ENCODE measurements at places on chromosomes 6 and 20. TPM values are rescaled to one million over a fixed set of nuclear protein-coding genes. Genes with fewer than 3 reads are reported as not detected.
A peak's percentile ranks its signal among the peaks of the same experiment; 100 is the strongest.

DNA sequence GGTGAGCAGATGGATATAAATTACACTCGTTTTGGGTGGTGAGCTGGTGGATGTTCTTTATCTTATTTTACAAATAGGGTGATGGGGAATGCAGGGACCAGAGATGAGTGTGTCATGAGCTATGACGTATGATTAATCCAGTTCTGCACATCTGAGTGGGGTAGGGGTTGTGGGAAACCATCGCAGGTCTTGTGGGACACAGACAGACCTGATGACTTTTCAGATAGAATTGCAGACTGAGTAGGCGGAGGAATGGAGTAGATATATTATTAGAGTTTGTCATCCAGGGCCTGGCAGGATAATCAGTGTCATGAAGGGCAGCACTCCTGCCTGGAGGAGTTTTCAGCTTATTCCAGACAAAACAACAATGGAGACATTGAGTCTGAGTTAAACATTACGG lies 12.9 kb upstream of the DSP start:
- H3K27ac ChIP-seq = no peak overlapping the region
- H3K36me3 ChIP-seq = no peaks in the 10 kb centered on the region
- no peak overlapping the region for H3K4me3 ChIP-seq

The KCNK15 gene
- total RNA-seq = 1.1 TPM

The LAMA4 gene
- total RNA-seq = not detected

- peak overlapping the region; percentile 96 for H3K4me3 ChIP-seq
- H3K36me3 ChIP-seq = peaks cover 43% of the 10 kb centered on the region
- H3K4me1 ChIP-seq = peaks cover 57% of the 10 kb centered on the region
- no peaks in the 10 kb centered on the region for H3K27me3 ChIP-seq
- H3K27ac ChIP-seq = peak overlapping the region; percentile 86
Measured at GRCh38 chr20:408843-409696, 971 bp downstream of the RBCK1 start.

- no peak overlapping the region for H3K27ac ChIP-seq
- no peaks in the 10 kb centered on the region for H3K36me3 ChIP-seq
- DNase-seq = no peak
- no peak overlapping the region for H3K4me3 ChIP-seq
Measured at GRCh38 chr6:81759782-81760181, 7.3 kb upstream of the TENT5A start.

The SRMS gene
- not detected for total RNA-seq

The SALL4 gene
- total RNA-seq = 1.0 TPM

DNA sequence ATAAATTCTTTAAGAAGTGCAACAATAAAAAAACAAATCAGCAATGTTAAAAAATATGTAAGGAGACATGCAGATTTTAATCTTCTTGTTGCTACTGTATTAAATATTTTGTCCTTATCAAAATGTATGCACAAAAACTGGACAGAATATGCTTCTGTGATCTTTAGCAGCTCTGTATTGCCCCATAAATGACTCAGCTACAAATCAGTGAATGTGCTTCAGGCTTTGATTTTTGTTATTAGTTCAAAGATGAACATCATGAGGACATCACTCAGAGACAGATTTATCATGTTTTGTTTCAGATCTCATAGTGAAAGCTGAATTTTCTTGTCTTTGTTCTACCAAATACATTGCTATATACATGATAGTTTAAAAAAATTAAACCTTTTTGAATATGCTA lies 312.4 kb downstream of the GRIK2 start:
- no peak for DNase-seq
- no peak overlapping the region for H3K4me3 ChIP-seq
- H3K27ac ChIP-seq = no peak overlapping the region
- no peaks in the 10 kb centered on the region for H3K4me1 ChIP-seq
- H3K36me3 ChIP-seq = no peaks in the 10 kb centered on the region
- no peaks in the 10 kb centered on the region for H3K27me3 ChIP-seq

DNA sequence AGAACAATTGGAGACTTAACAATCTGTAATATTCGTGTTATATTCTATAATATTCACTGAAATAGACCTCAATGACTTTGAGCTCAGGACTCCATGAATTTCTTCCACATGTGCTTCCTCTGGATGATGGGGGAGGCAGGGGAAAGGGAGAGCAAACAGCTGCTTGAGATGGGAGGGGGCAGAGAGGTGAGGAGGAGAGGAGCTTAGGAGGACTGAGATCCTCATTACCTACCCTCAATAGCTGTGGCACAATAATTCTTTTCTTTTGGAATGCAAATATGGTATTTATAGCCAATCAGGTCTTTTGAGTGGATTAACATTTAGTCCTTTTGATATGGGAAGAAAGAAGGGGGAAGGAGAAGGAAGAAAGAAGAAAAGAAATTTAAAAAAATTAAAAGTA lies 64.1 kb upstream of the ZNF217 start:
- peak overlapping the region; percentile 6 for H3K27ac ChIP-seq
- H3K4me3 ChIP-seq = no peak overlapping the region
- no peaks in the 10 kb centered on the region for H3K27me3 ChIP-seq
- DNase-seq = no peak

- peaks cover 16% of the 10 kb centered on the region for H3K4me1 ChIP-seq
- no peak overlapping the region for H3K4me3 ChIP-seq
- H3K27me3 ChIP-seq = no peaks in the 10 kb centered on the region
Measured at GRCh38 chr6:104855507-104855906, 4.2 kb downstream of the HACE1 start.

The HLA-DQB2 gene
- total RNA-seq = 0.67 TPM

- no peaks in the 10 kb centered on the region for H3K4me1 ChIP-seq
- peaks cover 2% of the 10 kb centered on the region for H3K27me3 ChIP-seq
- DNase-seq = no peak
- H3K4me3 ChIP-seq = no peak overlapping the region
- H3K36me3 ChIP-seq = no peaks in the 10 kb centered on the region
Measured at GRCh38 chr6:150770637-150771036, 94.9 kb upstream of the MTHFD1L start.

- no peak for DNase-seq
- H3K36me3 ChIP-seq = peaks cover 2% of the 10 kb centered on the region
- H3K4me3 ChIP-seq = peak overlapping the region; percentile 98
Measured at GRCh38 chr20:63273635-63274380, 1.2 kb downstream of the ARFGAP1 start.

GRCh38 chr6:3610206-3610605 lies 141.3 kb downstream of the PXDC1 start:
- no peaks in the 10 kb centered on the region for H3K27me3 ChIP-seq
- H3K36me3 ChIP-seq = no peaks in the 10 kb centered on the region
- no peak overlapping the region for H3K4me3 ChIP-seq
- H3K27ac ChIP-seq = no peak overlapping the region
- no peaks in the 10 kb centered on the region for H3K4me1 ChIP-seq
- no peak for DNase-seq

DNA sequence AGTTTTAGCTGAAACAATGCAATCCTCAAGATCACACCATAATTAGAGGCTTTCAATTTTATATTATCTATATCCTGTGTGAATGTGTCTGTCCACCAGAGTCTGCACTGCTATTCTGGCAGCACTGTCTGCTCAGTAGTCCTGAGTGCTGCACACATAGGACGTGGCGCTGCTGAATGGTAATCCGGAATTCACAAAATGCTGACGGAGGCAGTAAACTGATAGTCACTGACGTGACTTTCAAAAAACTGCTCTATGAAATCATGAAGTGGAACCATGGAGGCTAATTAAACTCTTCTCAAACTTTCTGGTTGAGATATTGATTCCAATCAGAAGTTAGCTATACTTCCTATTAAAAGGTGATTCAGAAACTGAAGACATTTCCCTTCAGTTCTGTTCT lies 190.8 kb upstream of the NOX3 start:
- no peak for DNase-seq
- no peaks in the 10 kb centered on the region for H3K36me3 ChIP-seq
- peaks cover 2% of the 10 kb centered on the region for H3K27me3 ChIP-seq
- no peak overlapping the region for H3K27ac ChIP-seq
- no peak overlapping the region for H3K4me3 ChIP-seq

GRCh38 chr6:21748343-21749056 lies 154.9 kb downstream of the SOX4 start:
- peaks cover 3% of the 10 kb centered on the region for H3K27me3 ChIP-seq
- no peak overlapping the region for H3K4me3 ChIP-seq
- no peak for DNase-seq
- H3K27ac ChIP-seq = no peak overlapping the region

DNA sequence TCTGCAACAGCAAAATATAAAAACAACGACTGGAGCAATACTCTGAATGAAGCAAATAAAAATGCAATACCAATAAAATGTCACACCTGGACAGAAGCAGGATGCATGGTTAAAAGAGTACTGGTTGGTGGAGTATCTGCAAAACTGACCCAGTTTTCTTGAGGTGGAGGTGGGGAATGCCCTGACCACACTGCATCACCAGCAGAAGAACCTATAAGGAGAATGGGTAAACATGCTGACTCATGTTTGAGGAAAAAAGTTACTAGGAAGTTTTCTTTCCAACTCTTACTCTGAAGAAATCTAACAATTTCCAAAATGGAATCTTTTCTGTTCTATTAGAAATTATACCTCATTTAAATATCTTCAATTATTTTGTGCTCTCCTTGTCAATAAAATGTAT lies 43.6 kb downstream of the REPS1 start:
- H3K27ac ChIP-seq = peak overlapping the region; percentile 53
- no peaks in the 10 kb centered on the region for H3K27me3 ChIP-seq
- peaks cover 37% of the 10 kb centered on the region for H3K36me3 ChIP-seq

The TMEM74B gene
- 0.36 TPM for total RNA-seq

- H3K27me3 ChIP-seq = peaks cover 5% of the 10 kb centered on the region
- no peaks in the 10 kb centered on the region for H3K4me1 ChIP-seq
- no peak overlapping the region for H3K4me3 ChIP-seq
Measured at GRCh38 chr20:19692685-19693119, 65.4 kb upstream of the RIN2 start.

The VEGFA gene
- 42.3 TPM for total RNA-seq

- no peak overlapping the region for H3K4me3 ChIP-seq
- no peaks in the 10 kb centered on the region for H3K4me1 ChIP-seq
- no peak for DNase-seq
- H3K27ac ChIP-seq = no peak overlapping the region
- no peaks in the 10 kb centered on the region for H3K36me3 ChIP-seq
Measured at GRCh38 chr20:19354950-19355349, 142.5 kb downstream of the SLC24A3 start.

DNA sequence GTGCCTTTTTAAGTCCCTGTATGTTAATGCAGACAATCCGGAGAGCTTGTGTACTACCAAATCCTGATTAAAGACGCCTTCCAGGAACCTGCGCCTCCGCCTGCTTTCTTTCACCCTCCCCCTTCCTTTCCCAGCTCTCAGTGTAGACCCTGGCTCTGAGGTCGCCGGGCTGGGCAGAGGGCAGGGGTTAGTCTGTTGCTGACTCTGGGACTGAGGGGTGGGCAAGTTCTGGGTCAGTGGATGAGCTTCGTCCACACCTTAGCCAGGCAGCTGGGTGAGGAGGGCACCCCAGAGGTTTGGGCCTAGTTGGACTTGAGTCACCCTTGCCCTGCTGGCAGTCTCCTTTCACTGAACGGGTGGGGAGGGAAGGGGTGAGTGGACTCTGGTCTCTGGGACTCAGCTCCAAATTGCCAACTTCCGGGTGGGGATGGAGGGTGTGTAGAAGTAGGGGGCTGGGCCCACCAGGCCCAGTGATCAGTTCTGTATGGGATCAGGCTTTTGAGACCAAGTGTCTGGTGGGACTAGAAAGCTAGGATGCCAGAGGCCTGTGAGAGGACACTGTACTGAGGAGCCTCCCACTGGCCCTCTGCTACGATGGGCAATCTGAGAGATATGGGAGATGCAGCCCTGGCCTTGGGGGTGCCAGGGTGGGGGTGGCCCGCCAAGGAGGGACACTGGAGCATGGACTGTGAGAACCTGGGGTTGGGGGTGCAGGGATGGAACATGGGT lies 21.3 kb upstream of the SLC22A7 start:
- DNase-seq = no peak
- peaks cover 14% of the 10 kb centered on the region for H3K4me1 ChIP-seq
- H3K36me3 ChIP-seq = no peaks in the 10 kb centered on the region
- H3K27ac ChIP-seq = no peak overlapping the region
- H3K4me3 ChIP-seq = no peak overlapping the region

DNA sequence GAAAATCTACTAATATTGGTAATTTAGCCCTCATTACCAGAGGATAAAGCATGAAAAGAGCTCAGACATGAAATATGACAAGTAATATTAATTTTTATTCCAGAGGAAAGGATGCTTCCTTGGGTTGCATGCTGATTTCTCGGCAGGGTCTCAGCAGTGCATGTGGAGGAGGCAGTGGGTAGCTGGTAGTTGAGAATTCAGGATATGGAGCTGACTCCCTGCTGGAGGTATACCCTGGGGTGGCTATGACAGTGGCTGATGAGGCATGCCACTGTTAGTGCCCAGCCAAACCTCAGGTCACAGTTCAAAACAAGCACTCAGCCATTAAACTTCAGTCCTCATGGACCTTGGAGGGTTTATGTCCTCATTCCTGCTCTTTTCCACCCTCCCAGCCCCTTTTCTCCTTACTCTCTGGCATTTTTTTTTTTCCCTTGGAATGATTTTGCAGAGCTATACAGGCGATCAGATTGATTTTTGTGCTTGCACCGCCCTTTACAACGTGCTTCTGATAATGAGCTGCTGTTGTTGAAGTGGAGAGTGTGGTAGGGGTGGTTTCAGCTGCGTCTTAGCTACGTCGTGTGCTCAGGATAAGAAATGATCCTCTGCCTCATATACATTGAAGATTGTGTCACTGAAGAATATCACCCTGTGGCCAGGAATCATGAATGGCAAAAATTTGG lies 761.9 kb upstream of the MMS22L start:
- H3K36me3 ChIP-seq = no peaks in the 10 kb centered on the region
- no peaks in the 10 kb centered on the region for H3K4me1 ChIP-seq
- H3K27me3 ChIP-seq = no peaks in the 10 kb centered on the region
- H3K27ac ChIP-seq = no peak overlapping the region

DNA sequence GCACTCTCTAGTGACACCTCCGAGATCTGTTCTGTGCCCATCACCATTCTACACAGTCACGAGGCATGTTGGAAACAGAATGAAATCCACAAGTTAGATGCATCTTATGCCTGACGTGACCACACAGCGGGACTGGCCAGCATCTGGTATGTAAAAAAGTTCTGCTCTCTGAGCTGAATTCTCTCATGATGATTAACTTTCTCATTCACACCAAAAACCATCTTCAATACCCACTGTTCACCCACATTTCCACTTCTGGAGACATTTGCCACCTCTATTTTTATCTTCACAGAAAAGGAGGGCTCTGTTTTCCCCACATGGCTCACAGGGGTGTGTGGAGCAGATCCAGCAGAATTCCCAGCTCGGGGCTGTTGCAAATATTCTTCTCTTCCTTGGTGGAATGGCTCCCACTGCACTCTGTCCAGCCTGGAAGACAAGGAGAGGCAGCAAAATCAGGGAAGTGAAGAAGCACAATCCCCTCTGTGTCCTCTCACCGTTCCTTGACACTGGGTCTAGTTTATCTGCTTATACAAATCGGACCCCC lies 303.4 kb downstream of the TAF4 start:
- H3K27ac ChIP-seq = no peak overlapping the region
- DNase-seq = no peak
- no peaks in the 10 kb centered on the region for H3K4me1 ChIP-seq
- no peak overlapping the region for H3K4me3 ChIP-seq
- no peaks in the 10 kb centered on the region for H3K36me3 ChIP-seq
- no peaks in the 10 kb centered on the region for H3K27me3 ChIP-seq

GRCh38 chr20:10674684-10675449 lies 1.1 kb upstream of the JAG1 start:
- H3K36me3 ChIP-seq = peaks cover 2% of the 10 kb centered on the region
- peak overlapping the region; percentile 5 for H3K27ac ChIP-seq
- peak; percentile 22 for DNase-seq
- peak overlapping the region; percentile 61 for H3K4me3 ChIP-seq
- H3K4me1 ChIP-seq = peaks cover 26% of the 10 kb centered on the region
- H3K27me3 ChIP-seq = peaks cover 59% of the 10 kb centered on the region

- H3K4me3 ChIP-seq = no peak overlapping the region
- H3K36me3 ChIP-seq = peaks cover 33% of the 10 kb centered on the region
- H3K27ac ChIP-seq = no peak overlapping the region
- DNase-seq = no peak
- no peaks in the 10 kb centered on the region for H3K27me3 ChIP-seq
Measured at GRCh38 chr6:144378437-144378836, 93.3 kb downstream of the UTRN start.

Data from activated T-helper 1 cell treated with anti-CD3 and anti-CD28 coated beads, Interleukin-12 subunit alpha, Interleukin-12 subunit beta, Interleukin-2, Interleukin-4 antibody, amounts not matched to agents 30 ng/mL and 10 ng/mL and 1 ng/mL, durations not matched to agents 14 hours and 24 hours and 36 hours (primary cell).